Kidney capillary endothelial cell (primary cell): ENCODE measurements at places on chromosomes 11 and 22.
A peak's percentile ranks its signal among the peaks of the same experiment; 100 is the strongest.

DNA sequence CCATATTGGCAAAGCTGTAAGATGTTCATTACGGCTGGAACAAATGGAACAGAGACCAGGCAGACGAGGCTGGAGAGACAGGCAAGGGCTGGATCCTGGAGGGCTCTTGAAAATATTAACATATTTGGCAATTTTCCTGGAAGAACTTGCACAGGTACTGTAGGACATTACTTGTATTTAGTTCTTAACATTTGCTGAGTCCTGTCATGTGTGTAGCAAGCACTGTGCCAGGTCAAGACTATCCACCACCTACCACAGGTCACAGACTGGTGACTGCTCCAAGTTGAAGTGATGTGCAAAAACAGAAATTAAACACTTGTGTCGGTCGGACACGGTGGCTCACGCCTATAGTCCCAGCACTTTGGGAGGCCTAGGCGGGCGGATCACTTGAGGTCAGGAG, 58.7 kb upstream of the TNRC6B start:
- DNase-seq = no peak

DNA sequence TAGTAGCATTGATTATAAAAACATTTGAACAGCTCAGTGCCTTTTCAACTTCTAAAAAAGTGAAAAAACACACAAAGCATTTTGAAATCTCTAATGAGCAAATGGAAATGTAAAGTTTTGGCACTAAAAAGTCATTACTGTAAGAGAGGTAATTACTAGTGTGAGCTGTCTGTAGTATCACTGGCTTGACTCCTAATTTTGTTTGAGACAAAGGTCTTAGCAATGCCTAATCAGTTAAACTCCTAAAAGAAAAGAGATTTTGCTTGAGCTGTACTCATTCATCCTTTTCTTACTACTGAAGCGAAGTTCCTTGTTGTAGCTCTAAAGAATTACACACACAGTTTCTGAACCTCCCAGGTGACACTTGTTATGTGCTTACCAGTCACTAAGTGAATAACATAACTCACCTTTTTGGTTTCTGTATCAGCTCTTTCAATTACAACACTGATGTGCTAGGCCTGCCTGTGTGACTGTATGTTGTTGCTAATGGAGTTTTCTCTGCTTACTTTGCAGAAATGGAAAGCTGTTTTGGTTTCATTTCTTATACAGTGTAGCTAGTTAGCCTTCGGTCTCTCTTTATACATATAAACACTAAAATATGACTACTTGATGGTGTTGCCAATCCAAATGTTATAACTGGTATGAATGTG, 924.4 kb upstream of the TENM4 start:
- DNase-seq = no peak

- no peak for DNase-seq
These were observed 23.6 kb downstream of the DUSP8 start for GRCh38 chr11:1548221-1549070.

- DNase-seq = peak; percentile 77
These were observed 3.3 kb upstream of the SHISA8 start for GRCh38 chr22:41917903-41918791.

DNA sequence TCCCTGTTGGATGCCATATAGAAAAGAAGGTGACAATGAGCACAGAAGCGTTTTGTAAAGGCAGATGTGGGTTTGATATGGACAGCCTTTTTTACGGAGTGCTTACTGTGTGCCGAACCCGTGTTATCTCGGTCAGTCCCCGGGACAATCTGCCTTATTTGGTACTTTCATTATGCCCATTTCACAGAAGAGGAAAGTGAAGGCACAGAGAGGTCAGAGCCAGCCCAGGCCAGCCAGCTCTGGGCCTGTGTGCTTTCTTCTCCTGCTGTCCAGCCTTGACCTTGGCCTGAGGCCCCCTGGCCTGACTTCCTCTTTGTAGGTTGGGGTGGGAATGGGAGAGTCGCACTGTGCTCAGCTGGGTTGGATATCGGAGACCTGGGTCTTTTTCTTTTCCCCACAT, 628 bp upstream of the CRYBB1 start:
- DNase-seq = no peak

DNA sequence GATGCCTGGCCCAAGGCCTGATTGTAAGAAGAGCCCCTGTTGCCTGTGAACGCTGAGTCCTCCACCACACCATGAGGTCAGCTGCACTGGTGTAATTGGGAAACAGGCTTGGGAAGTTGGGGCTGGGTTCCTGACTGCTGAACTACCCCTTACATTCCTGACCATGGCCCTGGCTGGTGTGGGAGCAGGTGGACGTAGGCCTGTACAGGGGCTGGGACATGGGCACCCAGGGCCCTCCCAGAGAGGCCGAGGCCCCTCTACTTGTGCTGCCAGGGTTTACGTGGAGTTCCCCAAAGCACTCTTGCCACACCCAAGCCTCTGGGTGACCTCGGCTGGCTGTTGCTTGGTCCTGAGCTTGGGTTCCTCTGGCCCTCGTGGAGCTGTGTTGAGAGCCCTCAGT, 5.4 kb downstream of the RELT start:
- no peak for DNase-seq

DNA sequence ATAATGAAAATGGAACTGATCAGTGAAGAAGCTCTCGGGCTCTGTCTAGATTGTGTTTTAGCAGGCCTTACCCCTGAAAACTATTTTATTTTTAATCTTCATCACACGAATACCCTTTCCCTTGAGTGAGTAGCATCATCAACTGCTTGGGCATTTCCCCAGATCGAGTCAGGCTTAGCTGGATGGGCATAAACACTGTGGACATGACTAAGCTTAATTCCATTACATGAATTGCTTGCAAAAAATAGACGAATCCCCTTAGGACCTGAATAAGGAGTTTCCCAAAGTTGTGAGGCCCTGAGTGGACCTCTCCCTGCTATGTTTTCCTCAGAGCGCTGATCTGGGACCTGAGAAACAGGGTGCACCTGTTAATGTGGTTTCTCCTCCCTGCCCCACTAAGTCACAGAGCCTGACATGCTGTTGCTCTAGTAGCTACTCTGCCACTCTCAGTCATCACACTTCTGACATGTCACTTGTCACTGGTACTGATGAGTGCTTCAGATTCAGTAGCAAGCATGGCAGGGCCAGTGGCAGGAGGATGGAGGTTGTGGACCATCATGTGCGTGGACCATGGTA, 53.5 kb downstream of the ENDOD1 start:
- DNase-seq = no peak

- no peak for DNase-seq
These were observed 75.4 kb upstream of the FGF3 start for GRCh38 chr11:69894648-69895047.

DNA sequence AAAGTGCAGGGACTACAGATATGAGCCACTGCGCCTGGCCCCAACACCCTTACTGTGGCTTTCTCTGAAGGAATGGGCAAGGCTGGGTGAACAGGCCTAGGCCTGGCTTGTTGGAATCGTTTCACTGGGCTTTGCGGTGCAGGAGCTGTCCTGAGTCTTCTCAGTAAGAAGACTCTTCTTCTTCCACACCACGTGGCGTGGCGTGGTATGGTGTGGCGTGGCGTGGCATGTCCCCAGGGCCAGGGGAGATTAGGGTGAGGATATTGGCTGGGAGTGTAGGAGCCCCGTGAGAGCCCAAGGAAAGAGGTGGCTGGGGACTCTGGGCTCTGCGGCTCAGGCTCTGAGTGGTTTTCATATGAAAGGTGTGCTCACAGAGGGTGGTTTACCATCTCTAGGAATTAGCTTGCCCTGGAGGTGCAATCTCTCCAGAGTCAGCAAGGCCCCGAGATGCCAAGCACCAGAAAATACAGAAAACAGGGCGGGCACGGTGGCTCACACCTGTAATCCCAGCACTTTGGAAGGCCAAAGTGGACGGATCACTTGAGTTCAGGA, 70.7 kb downstream of the PARVB start:
- no peak for DNase-seq

DNA sequence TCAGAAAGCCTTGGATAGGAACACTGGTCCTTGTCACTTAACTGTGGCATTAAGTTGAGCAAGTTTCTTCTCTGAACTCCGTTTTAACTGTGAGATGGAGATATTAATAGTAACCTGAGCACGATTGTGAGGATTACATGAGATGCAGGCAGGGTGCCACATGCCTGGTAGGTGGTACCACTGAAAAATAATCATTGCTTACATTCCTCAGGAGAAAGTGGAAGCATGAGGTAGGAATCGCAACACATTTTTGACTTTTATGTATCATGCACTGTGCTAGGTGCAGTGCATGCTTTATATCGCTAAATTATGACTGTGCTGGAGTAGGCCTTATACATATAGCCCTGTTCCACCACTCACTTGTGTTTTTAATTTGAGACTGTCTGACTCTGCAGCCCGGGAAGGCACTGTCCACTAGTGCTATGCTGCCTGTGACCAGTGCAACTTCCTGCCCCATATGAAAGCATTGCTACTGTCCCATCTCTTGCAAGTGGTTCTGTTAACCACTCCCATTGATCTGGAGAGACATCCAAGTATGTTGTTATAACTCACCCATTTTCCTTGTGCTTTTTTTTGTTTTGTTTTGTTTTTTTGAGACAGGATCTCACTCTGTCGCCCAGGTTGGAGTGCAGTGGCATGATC, 1.0 kb downstream of the UQCR10 start:
- peak; percentile 36 for DNase-seq

GRCh38 chr11:124760205-124760652, 1.9 kb downstream of the ESAM start:
- DNase-seq = no peak

GRCh38 chr11:115081972-115082371, 403.6 kb downstream of the NXPE2 start:
- no peak for DNase-seq

DNA sequence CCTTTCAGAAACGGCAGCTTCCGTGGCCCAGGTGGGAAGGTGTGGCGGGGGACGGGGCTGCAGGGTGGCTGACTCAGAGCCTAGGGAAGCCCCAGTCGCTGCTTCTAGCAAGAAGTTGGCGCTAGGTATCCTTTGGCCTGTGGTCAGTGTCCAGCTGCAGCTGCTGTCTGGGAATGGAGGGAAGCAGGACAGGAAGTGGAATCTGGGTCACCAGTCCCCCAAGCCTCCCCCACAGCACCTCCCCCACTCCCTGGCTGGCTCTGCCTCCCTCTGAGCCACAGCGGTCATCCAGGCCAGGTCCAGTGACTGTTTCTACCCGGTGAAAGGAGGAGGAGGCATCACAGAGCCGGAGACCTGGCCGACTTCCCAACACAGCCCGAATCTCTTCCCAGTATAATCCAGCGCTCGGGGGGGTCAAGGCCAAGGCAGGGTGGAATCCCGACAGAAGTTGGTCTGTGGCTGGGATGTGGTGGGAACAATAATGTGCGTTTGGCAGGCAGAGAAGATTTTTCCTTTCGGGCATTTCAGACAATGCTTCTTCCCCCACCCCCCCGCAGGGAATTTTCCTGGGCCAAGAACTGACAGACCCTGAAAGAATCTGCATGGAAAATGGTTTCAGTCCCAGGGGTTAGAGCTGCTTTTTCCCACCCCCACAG, 45.1 kb downstream of the C11orf96 start:
- peak; percentile 36 for DNase-seq

GRCh38 chr11:21465203-21465602, 727.7 kb upstream of the ANO5 start:
- no peak for DNase-seq

- no peak for DNase-seq
These were observed 46.8 kb upstream of the PGR start for GRCh38 chr11:101176381-101176780.

- no peak for DNase-seq
These were observed 3.3 kb downstream of the FXYD6 start for GRCh38 chr11:117872975-117873827.

GRCh38 chr11:73463359-73463758, 87.2 kb downstream of the RELT start:
- peak; percentile 9 for DNase-seq

- peak; percentile 81 for DNase-seq
These were observed 1.6 kb downstream of the C1QTNF6 start for GRCh38 chr22:37186228-37186996.

- DNase-seq = no peak
These were observed 25.8 kb downstream of the SWAP70 start for GRCh38 chr11:9689721-9690120.

GRCh38 chr11:75273411-75274391, 33.1 kb downstream of the TPBGL start:
- DNase-seq = no peak

DNA sequence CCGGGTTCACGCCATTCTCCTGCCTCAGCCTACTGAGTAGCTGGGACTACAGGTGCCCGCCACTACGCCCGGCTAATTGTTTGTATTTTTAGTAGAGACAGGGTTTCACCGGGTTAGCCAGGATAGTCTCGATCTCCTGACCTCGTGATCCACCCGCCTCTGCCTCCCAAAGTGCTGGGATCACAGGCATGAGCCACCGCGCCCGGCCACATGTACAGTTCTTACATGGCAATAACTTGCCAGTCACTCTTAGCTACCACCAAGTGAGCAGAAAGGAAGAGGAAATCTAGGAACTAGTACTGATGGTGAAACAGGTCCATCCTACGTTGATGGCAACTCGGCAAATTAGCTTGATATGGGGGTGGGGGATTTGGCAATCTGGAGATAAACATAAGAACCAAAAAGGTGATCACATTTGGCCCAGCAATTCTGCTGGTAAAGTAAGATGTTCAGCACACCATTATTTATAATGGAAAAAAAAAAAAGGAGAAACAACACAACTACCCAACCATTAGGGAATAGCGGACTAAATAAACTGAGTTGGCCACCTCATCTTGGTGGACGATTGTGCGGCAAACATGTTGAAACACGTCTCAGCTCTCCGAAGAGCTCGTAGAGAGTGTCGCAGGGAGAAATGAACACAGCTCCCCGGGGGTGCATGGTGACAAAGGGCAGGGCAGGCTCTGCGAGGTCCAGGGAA, 5.3 kb downstream of the NLRP6 start:
- DNase-seq = no peak

GRCh38 chr11:1817000-1817399, 17.8 kb upstream of the SYT8 start:
- DNase-seq = no peak

DNA sequence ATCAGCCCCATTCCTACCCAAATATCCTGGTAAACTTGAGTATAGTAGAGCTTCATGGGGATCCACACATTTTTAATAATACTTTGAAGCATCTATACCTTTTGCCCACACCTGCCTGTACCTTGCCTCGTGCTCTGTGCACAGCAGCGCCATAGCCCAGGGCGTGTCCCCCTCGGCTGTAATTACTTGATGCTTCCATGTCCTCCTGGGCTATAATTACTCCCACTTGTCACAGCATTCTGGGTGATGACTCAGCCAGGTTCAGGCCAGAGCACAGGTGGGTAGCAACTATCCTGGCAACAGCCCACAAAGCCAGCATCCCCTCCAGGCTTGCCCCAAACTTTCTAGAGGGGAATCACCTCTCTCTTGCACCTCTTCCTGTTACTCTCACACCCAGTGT, 23.7 kb upstream of the SLC36A4 start:
- DNase-seq = no peak

- no peak for DNase-seq
These were observed 25.1 kb upstream of the TPH1 start for GRCh38 chr11:18071098-18071705.
